ENCODE measurements at places on chromosomes 5 and 9.
A peak's percentile ranks its signal among the peaks of the same experiment; 100 is the strongest.

- DNase-seq: no peak
Measured at GRCh38 chr5:61289241-61289640, 42.8 kb upstream of the ZSWIM6 start.

GRCh38 chr5:14440582-14441431 lies 140.8 kb upstream of the OTULINL start:
- peak; percentile 98 for DNase-seq

DNA sequence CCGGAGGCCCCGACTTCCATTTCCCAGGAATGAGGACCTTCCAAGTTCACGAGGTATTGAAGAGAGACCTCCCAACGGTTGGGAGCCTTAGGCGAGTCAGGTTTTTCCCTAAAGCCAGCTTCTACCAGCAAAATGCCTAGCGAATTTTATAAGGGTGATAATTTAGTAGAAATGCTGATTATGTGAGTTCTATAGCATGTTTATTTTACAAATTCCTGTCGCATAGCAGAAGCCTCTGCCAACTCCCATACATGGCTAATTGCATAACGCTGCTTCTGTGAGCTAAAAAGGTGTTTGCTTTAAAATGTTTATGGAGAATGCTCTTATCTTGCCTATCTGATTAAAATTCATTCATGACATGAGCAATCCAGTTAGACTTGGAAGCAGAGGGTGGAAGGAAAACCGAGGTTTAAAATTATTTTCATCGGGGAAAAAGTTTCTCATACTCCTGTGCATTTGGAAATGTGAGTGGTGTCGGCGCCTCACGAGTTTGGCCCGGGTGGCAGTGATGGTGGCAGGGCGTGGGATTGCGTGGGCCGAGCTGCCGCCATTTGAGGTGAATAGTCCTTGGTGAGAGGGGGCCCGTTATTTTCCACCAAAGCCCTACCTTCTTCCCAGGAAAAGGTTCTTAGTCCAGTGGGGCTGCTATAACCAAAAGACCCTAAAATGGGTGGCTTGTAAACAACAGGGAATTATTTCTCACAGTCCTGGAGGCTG lies 104.4 kb upstream of the FCN2 start:
- DNase-seq: peak; percentile 72

GRCh38 chr5:14783691-14784090 lies 87.9 kb downstream of the ANKH start:
- no peak for DNase-seq

GRCh38 chr9:137446851-137447471 lies 5.8 kb upstream of the ENTPD8 start:
- peak; percentile 25 for DNase-seq

All from fibroblast of skin of right quadriceps (primary cell).